Stimulated activated CD8-positive, alpha-beta memory T cell treated with anti-CD3 and anti-CD28 coated beads, Interleukin-12 subunit alpha, Interleukin-12 subunit beta, amount 100 ng/mL, for 1 hour (primary cell): ENCODE measurements at places on chromosomes 1 and 21.

- no peak for DNase-seq
Measured at GRCh38 chr1:26703478-26703877, 7.7 kb downstream of the ARID1A start.

DNA sequence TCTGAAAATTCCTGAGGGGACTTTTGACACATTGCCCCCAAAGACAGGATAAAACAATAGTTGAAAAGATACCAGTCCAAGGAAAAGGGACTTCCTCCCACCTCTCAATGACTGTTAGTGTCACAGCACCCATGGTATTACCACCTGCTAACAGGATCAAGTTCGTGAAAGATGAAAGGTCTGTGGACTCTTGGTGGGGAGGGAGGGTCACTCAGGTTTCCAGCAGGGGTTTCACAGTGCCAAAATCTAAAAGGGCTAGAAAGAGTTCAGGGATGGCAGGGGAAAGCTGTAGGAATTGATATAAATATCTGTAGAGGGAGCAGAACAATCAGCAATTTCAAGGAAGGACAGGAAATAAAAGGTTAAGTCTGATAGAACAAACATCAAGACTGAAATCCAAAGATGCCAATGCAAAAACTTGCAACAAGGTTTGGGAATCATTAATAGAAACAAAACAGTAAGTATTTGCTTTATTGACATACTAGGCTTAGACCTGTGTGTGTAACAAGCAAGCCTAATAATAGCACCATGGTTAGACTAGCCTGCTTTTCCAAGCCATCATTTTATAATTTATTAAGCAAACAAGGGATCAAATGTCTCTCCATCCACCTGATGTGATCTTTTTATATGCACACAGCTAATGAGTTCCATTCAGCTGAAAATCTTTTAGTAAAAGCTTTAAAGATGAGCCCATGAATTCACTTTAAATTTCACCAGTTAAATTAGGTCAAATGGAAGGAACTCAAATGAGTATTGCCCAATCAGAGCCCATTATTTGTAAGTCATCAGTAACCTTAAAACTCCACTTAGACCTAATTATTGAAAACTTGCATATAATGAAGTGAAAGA is 3.7 kb downstream of the MCL1 start:
- no peak for DNase-seq

- DNase-seq = no peak
Measured at GRCh38 chr1:226804907-226805759, 65.3 kb upstream of the PSEN2 start.

- no peak for DNase-seq
Measured at GRCh38 chr21:40177979-40178378, 310.7 kb downstream of the PCP4 start.

DNA sequence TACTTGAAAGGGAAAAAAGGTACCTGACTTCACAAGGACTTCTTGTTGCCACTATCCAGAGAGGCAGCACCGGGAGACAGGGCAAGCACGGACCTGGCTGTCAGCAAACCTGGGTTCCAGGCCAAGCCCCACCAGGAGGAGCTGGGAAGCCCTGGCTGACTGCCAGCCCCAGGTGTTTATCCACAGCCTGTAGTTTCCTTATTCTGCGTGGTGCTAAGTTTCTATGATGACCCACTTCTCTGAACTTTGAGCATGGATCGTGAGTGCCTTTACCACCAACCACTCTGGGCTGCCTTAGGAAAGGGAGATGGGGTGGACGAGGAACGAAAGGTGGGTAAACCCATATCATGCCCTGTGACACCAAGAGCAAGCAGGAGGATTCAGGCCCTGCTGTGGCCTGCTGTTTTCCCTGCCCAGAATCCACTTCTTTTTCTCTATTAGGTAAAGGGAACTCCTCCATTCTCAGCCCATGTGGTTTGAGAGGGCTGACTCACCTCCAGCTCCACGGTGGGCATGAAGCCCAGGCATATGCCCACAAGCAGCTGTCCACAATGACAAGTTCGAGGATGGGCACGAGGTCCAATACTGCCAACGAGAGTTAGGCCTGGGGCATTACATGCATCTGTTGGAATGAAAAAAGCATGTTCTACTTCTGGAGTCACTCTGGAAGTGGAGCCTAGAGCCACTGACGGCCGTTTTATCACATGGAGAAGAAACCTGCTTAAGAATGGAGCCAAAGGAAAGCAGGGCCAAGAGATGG is 20.3 kb downstream of the TSPAN2 start:
- DNase-seq = no peak

GRCh38 chr1:236345728-236346127 is 48.4 kb upstream of the EDARADD start:
- DNase-seq = no peak

DNA sequence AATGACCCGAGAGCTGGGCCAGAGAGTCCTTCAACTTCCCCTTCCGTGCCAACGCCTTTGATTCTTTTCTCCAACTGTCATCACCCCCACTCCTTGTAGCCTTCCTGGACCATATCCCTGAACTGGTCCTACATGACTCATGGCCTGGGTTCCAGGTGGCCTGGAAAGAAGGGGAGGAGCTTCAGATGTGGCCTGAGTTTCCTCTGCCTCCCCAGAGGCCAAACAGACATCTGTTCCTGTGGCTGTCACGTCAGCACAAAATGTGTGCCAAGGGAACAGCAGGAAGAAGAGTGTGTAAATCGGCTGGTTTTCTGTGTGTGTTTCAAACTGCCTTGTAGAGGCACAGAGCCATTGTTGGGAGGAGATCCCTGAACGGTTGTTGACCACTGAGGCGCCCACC is 24.9 kb upstream of the KIRREL1 start:
- DNase-seq = no peak
